HepG2 (cell line): ENCODE measurements at places on chromosomes 11 and 22. TPM values are rescaled to one million over a fixed set of nuclear protein-coding genes. Genes with fewer than 3 reads are reported as not detected.

The CELSR1 gene
- total RNA-seq = 1.5 and 1.8 TPM in 2 replicates

The UBQLNL gene
- not detected in 2 replicates for total RNA-seq

The CST6 gene
- total RNA-seq = not detected in 2 replicates

The ANO9 gene
- total RNA-seq = 1.5 and 8.9 TPM in 2 replicates

The NECTIN1 gene
- total RNA-seq = 4.1 and 7.3 TPM in 2 replicates

The ZNF280B gene
- total RNA-seq = 3.7 and 6.1 TPM in 2 replicates

The HEPN1 gene
- total RNA-seq = not detected in 2 replicates

The XKR3 gene
- not detected in 2 replicates for total RNA-seq

The CHRM1 gene
- total RNA-seq = not detected in 2 replicates

The WEE1 gene
- total RNA-seq = 63.7 and 71.7 TPM in 2 replicates

The FOXRED2 gene
- 20.8 and 28.1 TPM in 2 replicates for total RNA-seq

The LSP1 gene
- total RNA-seq = 0.29 and 1.00 TPM in 2 replicates

The TENM4 gene
- not detected in 2 replicates for total RNA-seq

GRCh38 chr22:46638601-46639431 lies 18.6 kb downstream of the GRAMD4 start:
- peak; percentile 99 for DNase-seq
- no peak overlapping the region for H3K4me3 ChIP-seq
- no peaks in the 10 kb centered on the region for H3K27me3 ChIP-seq
- no peaks in the 10 kb centered on the region for H3K36me3 ChIP-seq
- peak overlapping the region; percentile 86 for H3K27ac ChIP-seq
- H3K4me1 ChIP-seq = peaks cover 57% of the 10 kb centered on the region

GRCh38 chr11:12117200-12117599 lies 6.8 kb downstream of the MICAL2 start:
- H3K27ac ChIP-seq = no peak overlapping the region
- no peak overlapping the region for H3K4me3 ChIP-seq
- H3K36me3 ChIP-seq = no peaks in the 10 kb centered on the region
- no peak for DNase-seq
- no peaks in the 10 kb centered on the region for H3K27me3 ChIP-seq
- peaks cover 29% of the 10 kb centered on the region for H3K4me1 ChIP-seq

- H3K27me3 ChIP-seq = peaks cover 2% of the 10 kb centered on the region
- H3K36me3 ChIP-seq = no peaks in the 10 kb centered on the region
- no peak overlapping the region for H3K4me3 ChIP-seq
- H3K4me1 ChIP-seq = peaks cover 7% of the 10 kb centered on the region; the same call in 1 of the 2 replicates
Measured at GRCh38 chr11:8352103-8352875, 88.6 kb upstream of the LMO1 start.

DNA sequence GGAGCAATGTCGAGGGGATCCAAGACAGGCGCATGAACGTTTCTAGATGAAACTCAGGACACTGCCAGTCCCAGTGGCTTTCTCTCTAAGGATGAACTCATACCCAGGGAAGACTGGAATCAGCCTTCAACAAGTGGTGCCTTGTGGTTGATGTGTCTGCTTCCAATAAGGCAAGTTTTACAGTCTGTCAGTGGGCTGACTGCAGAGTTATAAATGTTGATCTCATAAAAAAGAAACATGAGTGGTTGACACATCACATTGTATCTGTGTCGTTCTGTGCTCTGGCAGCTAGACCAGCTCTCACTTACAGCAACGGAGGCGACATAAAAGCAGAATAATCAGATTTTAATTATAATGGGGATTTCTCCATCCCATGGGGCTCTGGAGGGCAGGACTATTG lies 96.7 kb downstream of the SNX19 start:
- no peak for DNase-seq
- no peaks in the 10 kb centered on the region for H3K4me1 ChIP-seq
- H3K36me3 ChIP-seq = no peaks in the 10 kb centered on the region
- H3K27ac ChIP-seq = no peak overlapping the region

DNA sequence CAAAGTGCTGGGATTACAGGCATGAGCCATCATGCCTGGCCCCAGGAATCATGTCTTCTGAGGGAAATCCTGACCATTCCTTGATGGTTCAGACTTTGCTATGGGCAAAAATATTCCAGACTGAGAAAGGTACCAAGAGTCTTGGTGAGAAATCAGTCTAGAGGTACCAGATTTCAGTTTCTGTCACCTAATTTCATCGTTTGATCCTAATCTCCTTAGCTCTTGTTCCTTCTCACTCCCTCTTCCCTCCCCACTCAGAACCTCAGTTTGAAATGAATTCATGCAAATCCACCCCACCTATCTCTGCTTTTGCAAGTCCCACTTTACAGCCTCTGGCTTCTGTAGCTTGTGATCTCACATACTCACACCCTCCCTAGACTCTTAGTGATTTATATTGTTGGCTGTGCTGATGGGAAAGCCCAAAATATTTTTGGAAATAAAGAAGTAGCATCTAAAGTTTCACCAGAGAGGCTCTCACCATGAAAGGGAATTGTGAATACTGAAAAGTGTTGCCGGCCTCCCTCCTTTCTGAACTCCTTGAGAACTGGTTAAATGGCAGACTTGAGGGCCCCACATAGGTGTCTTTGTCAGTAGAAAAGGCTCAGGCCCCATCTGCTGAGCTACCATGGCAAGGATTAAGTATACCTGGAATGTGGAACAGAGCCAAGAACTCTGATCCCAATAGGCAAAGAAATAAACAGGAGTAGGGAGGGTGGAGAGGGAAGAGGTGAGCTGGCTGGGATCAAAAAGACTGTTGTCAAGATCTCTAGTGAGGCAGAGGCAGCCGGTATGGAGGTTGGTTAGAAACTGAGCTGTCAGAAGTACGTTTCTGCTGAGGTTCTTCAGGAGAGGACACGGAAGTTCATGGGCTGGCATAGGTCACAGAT lies 190.5 kb upstream of the MTMR2 start:
- DNase-seq = peak; percentile 74
- peaks cover 1% of the 10 kb centered on the region; the same call in 1 of the 2 replicates for H3K36me3 ChIP-seq
- peak overlapping the region; percentile 48 for H3K27ac ChIP-seq
- peaks cover 64% of the 10 kb centered on the region for H3K4me1 ChIP-seq

DNA sequence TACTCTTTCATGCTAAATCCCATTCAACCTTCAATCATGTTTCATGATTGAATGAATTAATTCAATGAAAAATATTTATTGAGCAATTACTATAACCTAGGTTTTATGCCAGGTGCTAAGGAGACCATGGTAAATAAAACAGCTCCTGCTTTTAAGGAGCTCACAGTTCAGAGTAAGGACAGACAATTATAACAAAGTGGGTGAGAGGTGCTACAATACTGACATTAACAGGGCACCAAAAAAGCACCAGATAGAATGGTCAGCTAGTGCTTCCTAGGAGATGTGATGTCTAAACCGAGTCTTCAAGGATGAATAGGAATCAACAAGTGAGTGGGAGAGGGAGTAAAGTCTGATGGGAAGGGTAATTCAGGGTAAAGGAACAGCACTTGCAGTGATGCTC lies 366.7 kb downstream of the SOX6 start:
- no peak overlapping the region for H3K4me3 ChIP-seq
- DNase-seq = no peak
- no peaks in the 10 kb centered on the region for H3K4me1 ChIP-seq
- no peak overlapping the region for H3K27ac ChIP-seq
- H3K36me3 ChIP-seq = no peaks in the 10 kb centered on the region

GRCh38 chr11:9065607-9066432 lies 25.6 kb downstream of the SCUBE2 start:
- DNase-seq = no peak
- H3K4me3 ChIP-seq = peak overlapping the region; percentile 15; the same call in 1 of the 2 replicates
- peaks cover 33% of the 10 kb centered on the region; the same call in 2 of the 3 replicates for H3K27me3 ChIP-seq
- no peaks in the 10 kb centered on the region for H3K36me3 ChIP-seq
- no peak overlapping the region for H3K27ac ChIP-seq
- H3K4me1 ChIP-seq = peaks cover 14% of the 10 kb centered on the region

DNA sequence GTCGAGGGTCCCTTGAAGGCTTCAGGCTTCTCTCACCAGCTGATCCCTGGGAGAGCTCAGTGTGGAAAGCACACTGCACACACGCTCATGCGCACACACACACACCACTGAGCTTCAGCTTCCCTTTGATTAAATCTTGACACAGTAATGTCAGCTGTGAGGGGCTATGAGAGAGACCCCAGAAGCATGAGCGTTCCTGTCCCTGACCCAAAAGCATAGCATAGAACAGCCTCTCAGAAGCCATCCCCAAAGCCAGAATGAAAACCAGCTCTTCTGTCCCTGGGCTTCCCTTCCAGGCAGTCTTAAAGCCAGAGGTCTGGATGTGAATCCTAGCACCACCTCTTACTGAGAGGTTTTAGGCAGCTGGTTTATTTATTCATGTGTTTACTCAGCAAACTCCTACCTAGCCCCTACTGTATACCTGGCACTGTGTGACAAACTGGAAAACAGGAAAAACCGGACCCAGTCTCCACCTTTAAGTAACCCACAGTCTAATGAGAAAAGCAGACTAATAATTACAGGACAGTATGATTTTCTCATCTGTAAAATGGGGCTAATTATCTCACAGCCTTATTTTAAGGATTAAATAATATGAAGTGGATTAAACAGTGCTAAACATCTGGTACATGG lies 15.9 kb downstream of the GALNT18 start:
- H3K27ac ChIP-seq = no peak overlapping the region
- H3K4me3 ChIP-seq = no peak overlapping the region
- peaks cover 44% of the 10 kb centered on the region; the same call in 2 of the 3 replicates for H3K27me3 ChIP-seq
- H3K4me1 ChIP-seq = no peaks in the 10 kb centered on the region
- no peak for DNase-seq

DNA sequence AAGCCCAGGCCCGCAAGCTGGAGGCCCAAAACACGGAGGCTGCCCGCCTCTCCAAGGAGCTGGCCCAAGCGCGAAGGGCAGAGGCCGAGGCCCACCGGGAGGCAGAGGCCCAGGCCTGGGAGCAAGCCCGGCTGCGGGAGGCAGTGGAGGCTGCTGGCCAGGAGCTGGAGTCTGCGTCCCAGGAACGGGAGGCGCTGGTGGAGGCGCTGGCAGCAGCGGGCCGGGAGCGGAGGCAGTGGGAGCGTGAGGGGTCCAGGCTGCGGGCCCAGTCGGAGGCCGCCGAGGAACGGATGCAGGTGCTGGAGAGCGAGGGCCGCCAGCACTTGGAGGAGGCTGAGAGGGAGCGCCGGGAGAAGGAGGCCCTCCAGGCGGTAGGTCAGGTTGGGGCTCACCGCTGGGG lies 4.8 kb downstream of the CCDC88B start:
- H3K36me3 ChIP-seq = no peaks in the 10 kb centered on the region
- H3K4me1 ChIP-seq = peaks cover 57% of the 10 kb centered on the region
- H3K27ac ChIP-seq = no peak overlapping the region

- peaks cover 94% of the 10 kb centered on the region for H3K4me1 ChIP-seq
- DNase-seq = no peak
- peak overlapping the region; percentile 68 for H3K4me3 ChIP-seq
- H3K27me3 ChIP-seq = no peaks in the 10 kb centered on the region; the same call in 1 of the 2 replicates
- H3K36me3 ChIP-seq = no peaks in the 10 kb centered on the region
- peak overlapping the region; percentile 34 for H3K27ac ChIP-seq
Measured at GRCh38 chr11:76152741-76153570, 53.3 kb downstream of the WNT11 start.

GRCh38 chr22:19121631-19122142 lies 525 bp downstream of the DGCR2 start:
- H3K36me3 ChIP-seq = peaks cover 4% of the 10 kb centered on the region
- DNase-seq = no peak
- H3K27ac ChIP-seq = peak overlapping the region; percentile 87
- peaks cover 68% of the 10 kb centered on the region for H3K4me1 ChIP-seq
- H3K27me3 ChIP-seq = peaks cover 2% of the 10 kb centered on the region; the same call in 1 of the 2 replicates
- H3K4me3 ChIP-seq = peak overlapping the region; percentile 97

DNA sequence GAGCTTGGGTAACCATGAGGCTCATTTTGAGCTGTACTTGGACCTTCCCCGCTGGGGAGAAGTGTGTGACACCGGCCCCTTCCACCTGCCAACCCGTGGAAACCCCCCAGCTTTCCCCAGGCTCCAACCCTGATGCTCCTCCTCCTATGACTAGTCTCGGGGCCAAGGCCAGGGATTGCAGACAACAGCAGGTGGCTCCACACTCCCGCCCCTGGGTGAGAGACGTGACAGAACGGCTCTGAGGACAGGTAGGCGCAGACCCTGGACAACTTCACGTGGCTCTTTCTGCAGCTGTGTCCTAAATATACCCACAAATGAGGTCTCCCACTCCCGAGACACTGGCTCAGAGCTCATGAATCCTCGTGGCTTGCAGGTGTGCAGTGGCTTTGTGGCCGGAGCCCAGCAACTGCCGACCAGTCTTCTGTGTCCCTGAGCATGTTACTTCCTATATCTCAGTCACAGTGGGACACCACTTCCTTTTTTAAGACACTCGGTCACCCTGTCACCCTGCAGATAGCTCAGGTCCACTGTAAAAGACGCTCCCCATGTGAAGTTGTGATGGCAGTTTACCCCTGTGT lies 55.2 kb downstream of the NECTIN1 start:
- H3K27ac ChIP-seq = no peak overlapping the region
- H3K4me1 ChIP-seq = no peaks in the 10 kb centered on the region
- no peaks in the 10 kb centered on the region for H3K36me3 ChIP-seq
- DNase-seq = no peak

GRCh38 chr11:113833151-113833550 lies 42.2 kb downstream of the USP28 start:
- H3K36me3 ChIP-seq = peaks cover 34% of the 10 kb centered on the region
- H3K4me3 ChIP-seq = no peak overlapping the region
- no peaks in the 10 kb centered on the region for H3K27me3 ChIP-seq
- H3K27ac ChIP-seq = no peak overlapping the region

GRCh38 chr11:34707462-34707840 lies 86.6 kb downstream of the EHF start:
- no peak overlapping the region for H3K27ac ChIP-seq
- 0 out of 2 replicates have a peak, but pooled peaks cover 1% of the 10 kb centered on the region for H3K27me3 ChIP-seq
- no peak overlapping the region for H3K4me3 ChIP-seq
- H3K4me1 ChIP-seq = no peaks in the 10 kb centered on the region
- H3K36me3 ChIP-seq = no peaks in the 10 kb centered on the region
- no peak for DNase-seq

DNA sequence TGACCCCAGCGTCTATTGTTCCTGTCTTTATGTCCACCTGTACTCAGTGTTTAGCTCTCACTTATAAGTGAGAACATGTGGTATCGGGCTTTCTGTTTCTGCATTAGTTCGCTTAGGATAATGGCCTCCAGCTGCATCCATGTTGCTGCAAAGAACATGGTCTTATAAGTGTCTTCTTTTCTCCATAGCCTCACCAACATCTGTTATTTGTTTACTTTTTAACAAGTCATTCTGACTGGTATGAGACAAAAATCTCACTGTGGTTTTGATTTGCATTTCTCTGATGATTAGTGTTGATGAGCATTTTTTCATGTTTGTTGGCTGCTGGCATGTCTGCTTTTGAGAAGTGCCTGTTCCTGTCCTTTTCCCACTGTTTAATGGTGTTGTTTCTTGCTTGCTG lies 21.7 kb upstream of the SLN start:
- no peaks in the 10 kb centered on the region for H3K27me3 ChIP-seq
- H3K4me3 ChIP-seq = no peak overlapping the region
- DNase-seq = no peak
- no peaks in the 10 kb centered on the region for H3K4me1 ChIP-seq
- no peak overlapping the region for H3K27ac ChIP-seq

- H3K27me3 ChIP-seq = no peaks in the 10 kb centered on the region
- no peak overlapping the region for H3K4me3 ChIP-seq
Measured at GRCh38 chr22:40665312-40665711, 14.0 kb upstream of the MCHR1 start.

DNA sequence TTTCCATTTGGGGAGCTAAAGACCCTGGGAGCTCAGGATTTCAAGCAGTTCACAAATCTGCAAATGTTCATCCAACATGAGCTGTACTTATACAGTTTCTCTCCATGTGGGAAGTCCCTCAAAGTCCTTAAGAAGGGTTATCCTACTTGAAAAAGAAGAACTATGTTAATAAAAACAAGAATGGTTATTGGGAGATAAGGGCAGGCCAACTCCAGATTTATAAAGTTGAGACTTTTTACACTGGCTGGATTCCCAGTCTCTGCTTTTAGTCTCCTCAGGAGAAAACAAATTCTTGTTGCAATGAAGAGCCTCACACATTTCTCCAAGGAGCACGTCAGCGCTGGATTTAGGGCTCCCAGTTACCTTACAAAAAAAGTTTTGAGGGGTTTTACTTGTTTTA lies 34.2 kb upstream of the CTTN start:
- no peaks in the 10 kb centered on the region for H3K27me3 ChIP-seq
- no peak overlapping the region for H3K4me3 ChIP-seq
- H3K36me3 ChIP-seq = peaks cover 14% of the 10 kb centered on the region
- H3K27ac ChIP-seq = no peak overlapping the region
- no peaks in the 10 kb centered on the region for H3K4me1 ChIP-seq
- DNase-seq = no peak
